Lung (tissue), 17 donors: ENCODE measurements at places on chromosomes 6 and 20. TPM values are rescaled to one million over a fixed set of nuclear protein-coding genes. Genes with fewer than 3 reads are reported as not detected.

GRCh38 chr6:2344319-2344905 is 99.0 kb upstream of the GMDS start:
- no peak for DNase-seq

DNA sequence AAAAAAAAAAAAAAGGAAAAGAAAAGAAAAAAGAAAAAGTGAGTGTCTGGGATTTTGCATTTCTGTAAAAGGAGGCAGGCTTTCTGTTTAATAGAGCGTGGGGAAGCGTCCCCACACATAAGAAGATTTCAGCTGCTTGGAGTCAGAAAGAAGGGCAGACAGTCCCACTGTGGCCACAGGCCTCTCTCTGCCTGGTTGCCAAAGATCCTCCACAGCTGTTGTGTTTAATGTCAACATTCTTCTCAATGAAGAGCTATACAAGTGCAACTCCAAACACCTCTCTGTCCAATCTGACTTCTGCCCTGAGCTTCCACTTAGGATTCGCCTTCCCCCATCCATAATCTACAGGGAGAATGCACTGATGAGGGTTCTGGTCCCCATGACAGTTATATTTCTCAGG is 64.3 kb upstream of the MLN start:
- peak; percentile 73 for DNase-seq

GRCh38 chr6:15544321-15544900 is 118.4 kb downstream of the DTNBP1 start:
- DNase-seq: no peak

DNA sequence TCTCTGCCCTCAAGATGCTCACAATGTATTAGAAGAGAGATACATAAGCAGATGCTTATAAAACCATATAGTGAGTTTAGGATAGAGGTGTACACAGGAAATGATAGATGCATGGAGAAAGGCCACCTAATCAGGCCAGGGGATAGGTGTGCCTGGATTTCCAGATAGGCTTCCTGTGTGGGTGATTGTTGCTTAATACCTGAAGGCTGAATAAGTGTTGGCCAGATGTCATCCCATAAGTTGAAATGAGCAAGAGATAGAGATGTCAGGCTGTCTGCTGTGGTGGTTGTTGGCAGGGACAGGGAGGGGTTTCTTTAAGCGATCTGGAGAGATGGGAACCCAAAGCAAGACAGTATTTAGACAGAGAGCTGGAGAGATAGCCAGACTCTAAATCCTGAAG is 109.8 kb upstream of the SGK1 start:
- DNase-seq: no peak

GRCh38 chr20:59850018-59850641 is 83.3 kb downstream of the SYCP2 start:
- peak; percentile 52 for DNase-seq

DNA sequence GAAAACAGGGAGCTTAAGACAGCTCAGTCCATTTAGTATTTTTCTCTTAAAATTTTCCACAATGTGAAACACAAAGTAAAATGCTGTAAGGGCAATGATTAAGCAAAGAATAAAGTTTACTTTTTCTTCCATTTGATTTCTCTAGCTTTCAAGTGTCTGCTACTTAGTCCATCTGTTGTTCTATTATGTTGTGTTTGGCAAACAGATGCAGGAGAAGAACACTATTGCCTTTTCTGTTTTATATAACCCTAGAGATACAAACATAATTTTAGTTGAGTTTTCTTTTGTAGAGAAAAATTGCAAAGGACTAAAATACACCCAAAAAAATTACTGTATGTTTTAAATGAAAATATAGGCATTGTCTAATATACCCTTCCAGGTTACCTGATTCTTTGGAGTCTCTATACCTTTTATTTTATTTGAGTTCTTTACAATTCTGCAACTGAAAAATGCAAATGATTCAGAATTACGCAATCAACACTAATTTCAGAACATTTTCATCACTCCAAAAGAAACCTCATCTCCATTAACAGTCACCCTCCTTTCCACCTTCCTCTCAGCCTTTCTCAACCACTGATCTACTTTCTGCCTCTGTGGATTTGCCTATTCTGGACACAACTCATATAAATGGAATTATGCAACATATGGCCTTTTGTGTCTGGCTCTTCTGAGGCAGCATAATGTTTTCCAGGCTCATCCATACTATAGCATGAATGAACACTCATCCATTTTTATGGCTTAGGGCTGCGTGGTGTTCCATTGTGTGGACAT is 96.9 kb downstream of the MKKS start:
- DNase-seq: peak; percentile 10

- DNase-seq: no peak
Observed at GRCh38 chr6:30154709-30155519, 6.1 kb downstream of the TRIM10 start.

- DNase-seq: no peak
Observed at GRCh38 chr6:24026050-24026449, 100.0 kb upstream of the NRSN1 start.

DNA sequence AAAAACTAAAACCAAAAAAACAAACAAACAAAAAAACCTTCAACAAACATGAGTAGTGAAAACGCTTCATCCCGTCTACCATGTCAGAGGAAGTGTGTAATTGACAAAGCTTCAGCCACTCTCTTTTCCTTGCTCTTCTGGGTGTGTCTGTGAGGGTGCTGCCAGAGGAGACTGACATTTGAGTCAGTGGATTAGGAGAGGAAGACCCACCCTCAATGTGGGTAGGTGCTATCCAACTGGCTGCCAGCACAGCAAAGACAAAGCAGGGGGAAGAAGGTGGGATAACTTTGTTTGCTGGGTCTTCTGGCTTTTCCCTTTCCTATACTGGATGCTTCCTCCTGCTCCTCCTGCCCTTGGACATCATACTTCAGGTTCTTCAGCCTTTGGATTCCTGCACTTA is 145.6 kb downstream of the TASP1 start:
- no peak for DNase-seq

DNA sequence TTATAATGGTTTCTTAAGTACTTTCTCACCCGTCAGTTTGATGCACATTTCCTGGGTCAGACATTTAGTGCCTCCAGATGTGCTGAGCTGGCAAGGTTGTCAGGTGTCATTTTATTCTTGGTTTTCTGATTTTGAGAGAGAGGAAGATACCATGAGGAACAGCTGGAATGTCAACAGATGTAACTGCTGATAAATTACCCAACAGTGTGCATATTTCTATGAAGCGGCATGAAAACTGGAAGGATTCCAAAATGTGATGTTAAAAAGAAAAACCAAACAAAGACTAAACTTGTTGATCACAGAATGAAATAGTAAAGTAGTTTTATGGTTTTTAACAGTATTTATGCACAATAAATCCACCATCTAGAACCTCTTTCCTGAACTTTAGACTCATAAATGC is 447.3 kb downstream of the HDGFL1 start:
- peak; percentile 23 for DNase-seq

- DNase-seq: peak; percentile 28
Observed at GRCh38 chr6:34663831-34664255, 32.7 kb downstream of the ILRUN start.

GRCh38 chr6:131062241-131063027 is 611 bp downstream of the EPB41L2 start:
- DNase-seq: peak; percentile 44

- DNase-seq: peak; percentile 44
Observed at GRCh38 chr20:40763646-40764295, 74.7 kb upstream of the MAFB start.

GRCh38 chr20:48606841-48607543 is 220.8 kb downstream of the PREX1 start:
- DNase-seq: no peak

- peak; percentile 73 for DNase-seq
Observed at GRCh38 chr6:143397227-143398222, 53.0 kb downstream of the ADAT2 start.

DNA sequence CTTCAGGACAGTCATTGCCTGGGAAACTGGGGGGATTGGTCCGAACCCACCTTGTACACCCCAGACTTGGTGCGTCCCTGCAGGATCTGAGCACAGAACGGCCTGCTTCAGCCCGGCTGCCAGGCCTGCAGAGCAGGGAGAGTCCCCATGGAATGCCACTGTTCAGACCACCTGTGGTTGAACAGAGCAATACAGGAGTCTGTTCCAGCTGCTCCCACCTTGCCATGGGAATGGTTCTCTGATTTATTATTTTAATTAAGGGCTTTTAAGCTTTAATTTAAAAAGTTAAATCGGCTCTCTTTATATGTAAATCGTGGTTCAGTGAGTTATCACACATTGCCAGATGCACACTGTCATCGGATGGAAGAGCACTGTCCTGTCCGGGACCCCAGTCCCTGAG is 310.4 kb downstream of the CDH4 start:
- no peak for DNase-seq

Gene ELOVL4
- total RNA-seq: 1.4 TPM

Gene TRMT6
- total RNA-seq: 5.5 TPM

Gene HSF2
- total RNA-seq: 36.8 TPM

Gene CTAGE9
- total RNA-seq: not detected

Gene RAB44
- total RNA-seq: 1.2 TPM

Gene GATA5
- total RNA-seq: 15.2 TPM

Gene SH3BGRL2
- 19.6 TPM for total RNA-seq

Gene MEI4
- total RNA-seq: not detected
